H7 (cell line): ENCODE measurements at places on chromosomes 5 and 9. TPM values are rescaled to one million over a fixed set of nuclear protein-coding genes. Genes with fewer than 3 reads are reported as not detected.

DNA sequence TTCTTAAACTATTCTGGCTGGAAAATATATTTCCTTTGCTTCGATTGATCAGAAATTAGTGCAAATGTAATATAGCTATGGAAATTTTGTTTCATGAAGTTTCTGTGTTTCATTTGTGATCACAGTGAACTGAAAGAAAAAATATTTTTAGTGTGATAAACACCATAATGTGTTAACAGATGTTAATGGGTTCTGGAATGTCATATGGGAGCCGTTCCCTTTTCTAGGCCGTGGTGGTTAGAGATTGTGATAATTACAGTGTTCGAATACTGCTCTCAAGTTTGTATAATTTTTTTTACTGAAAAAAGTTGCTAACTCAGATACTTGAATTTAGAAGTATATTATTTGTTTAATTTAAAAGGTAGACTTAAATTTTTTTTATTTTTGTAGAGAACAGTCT lies 19.3 kb downstream of the GAPVD1 start:
- DNase-seq: no peak

- no peak for DNase-seq
Measured at GRCh38 chr9:111284703-111285102, 45.3 kb downstream of the OR2K2 start.

DNA sequence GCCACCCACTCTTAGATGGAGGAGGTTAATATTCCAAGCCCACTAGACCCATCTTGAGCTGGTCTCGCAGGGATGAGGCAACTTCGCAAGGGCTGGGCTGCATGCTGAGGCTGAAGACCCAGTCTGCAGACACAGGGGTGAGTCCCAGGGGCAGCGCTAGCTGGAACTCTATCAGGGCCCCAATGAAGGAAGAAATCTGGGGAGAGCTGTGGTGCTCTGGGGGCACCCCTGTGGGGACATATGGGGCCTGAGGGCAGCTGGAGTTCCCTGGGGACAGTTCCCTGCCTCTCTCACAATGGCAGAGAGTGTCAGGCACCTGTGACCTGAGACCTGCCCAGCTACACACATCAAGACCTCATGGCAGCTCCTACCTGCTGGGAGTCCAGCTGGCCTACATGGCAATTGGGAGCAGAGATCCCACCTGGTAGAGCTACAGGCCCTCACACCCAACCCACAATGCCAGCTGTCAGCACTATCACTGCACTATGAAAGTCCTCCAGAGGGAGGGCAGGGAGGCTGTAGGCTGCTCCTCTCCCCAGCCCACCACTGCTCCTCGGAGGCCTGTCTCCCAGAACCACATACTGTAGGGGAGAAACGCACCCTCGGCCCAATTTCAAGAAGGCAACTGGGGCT lies 202.2 kb downstream of the GABBR2 start:
- no peak for DNase-seq

DNA sequence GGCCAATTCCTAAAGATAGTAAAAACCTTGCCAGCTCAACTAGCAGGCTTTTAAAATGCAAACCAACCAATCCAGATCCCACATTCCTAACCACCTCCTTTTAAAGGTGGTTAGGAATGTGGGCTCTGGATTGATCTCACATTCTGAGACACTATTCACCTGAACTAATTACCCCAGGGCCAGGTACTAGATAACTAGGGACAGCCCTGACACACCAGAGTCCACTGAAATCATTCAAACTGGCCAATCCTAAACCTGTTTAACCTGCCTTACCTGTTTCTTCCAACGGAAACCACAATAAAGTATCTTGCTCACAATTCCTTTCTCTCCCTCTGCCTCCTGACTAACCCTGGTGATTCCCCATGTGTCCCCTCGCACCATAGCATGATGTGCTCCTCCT lies 168.3 kb upstream of the DMAC1 start:
- no peak for DNase-seq

- DNase-seq: peak; percentile 30
Measured at GRCh38 chr9:133717113-133718031, 20.8 kb downstream of the SARDH start.

DNA sequence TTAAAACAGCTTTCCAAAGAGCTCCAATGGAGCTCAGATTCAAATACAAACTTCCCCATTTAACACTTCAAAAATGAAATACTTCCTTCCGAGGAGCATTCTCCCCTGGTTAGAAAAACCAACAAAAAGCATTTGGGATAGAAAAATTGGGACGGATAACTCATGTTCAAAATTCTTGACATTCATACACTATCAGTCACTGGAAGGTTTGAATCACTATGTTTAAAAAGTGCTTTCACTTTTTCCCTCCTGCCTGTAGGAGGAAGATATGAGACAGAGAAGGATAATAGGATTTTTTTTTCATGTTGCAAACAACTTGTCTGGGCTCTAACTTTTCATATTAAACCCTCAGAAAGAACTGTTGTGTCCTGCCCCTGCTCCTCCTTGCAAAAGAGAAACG lies 412.0 kb downstream of the ACTL7B start:
- DNase-seq: no peak

DNA sequence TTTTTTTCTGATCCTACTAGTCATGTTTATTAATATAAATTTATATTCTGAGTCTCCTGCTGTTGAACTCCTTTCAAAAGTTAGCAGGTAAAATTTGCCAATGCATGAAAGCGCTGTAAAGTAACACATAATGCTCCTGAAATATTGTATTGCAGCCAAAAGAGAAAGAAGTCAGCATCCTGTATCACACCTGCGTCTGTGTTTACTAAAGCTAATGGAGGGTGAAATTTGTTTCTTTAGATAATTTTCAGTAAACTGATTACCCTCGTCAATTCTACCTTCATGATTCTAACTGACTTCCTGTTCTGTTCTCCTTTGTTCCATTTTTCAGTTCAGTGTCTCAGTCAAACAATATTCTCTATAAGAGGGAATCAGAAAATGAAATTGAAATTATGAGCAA lies 415.4 kb downstream of the CDH9 start:
- DNase-seq: no peak

- DNase-seq: peak; percentile 90
Measured at GRCh38 chr9:21031091-21031807, at the start of gene HACD4. TSS of gene HACD4 (minus strand) at chr9:21031640. CDS start at chr9:21031590, 50 bp downstream.

IL9 gene
- total RNA-seq: not detected in 2 replicates

STPG3 gene
- not detected in 2 replicates for total RNA-seq

THBS4 gene
- total RNA-seq: 3.1 and 3.4 TPM in 2 replicates

ZNF366 gene
- total RNA-seq: not detected in 2 replicates

PRR16 gene
- 0.67 TPM in 1 of 2 replicates, not detected in the other for total RNA-seq

GMCL2 gene
- total RNA-seq: not detected in 2 replicates
